ENCODE measurements at places on chromosomes 2 and 18.

DNA sequence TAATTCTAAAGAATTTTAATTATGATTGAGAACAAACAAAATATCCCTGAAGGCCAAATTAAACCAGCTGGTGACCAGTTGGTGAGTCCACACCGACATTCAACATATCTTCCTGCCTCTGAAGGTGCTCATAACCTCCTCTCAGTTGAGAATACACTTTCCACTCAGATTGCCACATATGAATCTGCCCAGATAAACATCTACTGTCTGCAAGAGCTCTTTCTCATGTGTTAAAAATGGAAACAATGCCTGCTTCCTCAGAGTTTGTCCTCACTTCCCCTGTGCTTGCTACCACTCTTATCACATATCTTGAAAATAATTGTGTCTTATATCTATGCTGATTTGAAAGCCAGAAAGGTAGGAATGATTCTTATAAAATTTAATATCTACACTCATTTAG is 177.7 kb upstream of the GULP1 start:
- DNase-seq: peak; percentile 40

- no peak for DNase-seq
Measured at GRCh38 chr2:241072553-241073165, 29.4 kb downstream of the MTERF4 start.

DNA sequence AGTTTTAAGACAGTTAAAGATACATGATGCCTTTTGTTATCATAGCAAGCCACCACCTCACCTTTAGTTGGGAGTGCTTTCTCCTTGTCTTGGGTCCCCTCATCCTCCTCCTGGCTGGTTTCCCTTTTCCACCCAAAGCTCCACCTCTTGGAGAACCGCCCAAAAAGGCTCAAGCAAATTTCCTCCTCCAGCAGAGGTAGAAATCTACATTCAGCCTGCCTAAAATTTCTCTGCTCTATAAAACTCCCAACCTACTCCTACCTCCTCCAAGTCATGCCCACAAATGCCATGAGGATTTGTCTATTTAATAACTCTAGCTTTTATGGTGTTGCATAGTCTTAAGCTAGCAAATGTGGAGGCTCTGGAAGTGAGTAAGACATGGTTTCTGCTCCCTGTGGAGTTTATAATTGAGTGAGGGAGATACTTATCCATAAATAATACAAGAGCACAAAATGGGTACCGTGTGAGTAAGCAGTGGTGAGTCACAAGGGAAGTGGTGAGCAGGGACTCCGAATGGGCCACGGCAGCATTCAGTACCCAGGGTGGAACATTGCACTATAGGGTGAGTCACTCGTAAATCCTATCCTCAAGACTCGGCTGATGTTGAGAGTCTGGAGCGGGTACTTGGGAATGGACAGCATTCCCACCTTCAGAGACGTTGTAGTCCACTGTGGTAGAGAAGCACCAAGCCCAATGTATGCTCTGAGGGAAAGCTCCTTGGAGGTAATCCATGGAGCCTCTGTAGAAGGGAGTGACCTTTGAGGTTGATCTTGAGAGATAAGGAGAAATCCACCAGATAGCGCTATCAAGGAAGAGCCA is 146.3 kb downstream of the RTN4 start:
- peak; percentile 66 for DNase-seq

- DNase-seq: no peak
Measured at GRCh38 chr2:129716781-129717559, 262.5 kb upstream of the RAB6C start.

DNA sequence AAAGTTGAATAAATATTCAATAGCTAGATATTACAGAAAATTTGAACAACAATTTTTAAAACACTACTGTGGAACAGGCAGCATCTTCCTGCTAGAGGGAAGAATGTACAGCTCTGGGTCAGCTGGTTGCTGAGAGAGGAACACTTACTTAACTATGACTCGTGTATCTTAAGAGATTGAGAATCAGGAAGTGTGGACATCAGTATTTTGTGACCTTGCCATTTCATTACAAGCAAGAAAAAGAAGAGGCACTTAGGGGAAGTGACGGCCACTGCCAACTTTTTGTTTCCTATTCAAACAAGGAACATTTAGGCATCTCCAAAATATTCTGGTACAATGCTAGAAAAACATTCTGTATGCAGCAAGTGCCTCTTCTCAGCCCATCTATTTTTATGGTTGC is 45.9 kb downstream of the ITPRID2 start:
- peak; percentile 72 for DNase-seq

DNA sequence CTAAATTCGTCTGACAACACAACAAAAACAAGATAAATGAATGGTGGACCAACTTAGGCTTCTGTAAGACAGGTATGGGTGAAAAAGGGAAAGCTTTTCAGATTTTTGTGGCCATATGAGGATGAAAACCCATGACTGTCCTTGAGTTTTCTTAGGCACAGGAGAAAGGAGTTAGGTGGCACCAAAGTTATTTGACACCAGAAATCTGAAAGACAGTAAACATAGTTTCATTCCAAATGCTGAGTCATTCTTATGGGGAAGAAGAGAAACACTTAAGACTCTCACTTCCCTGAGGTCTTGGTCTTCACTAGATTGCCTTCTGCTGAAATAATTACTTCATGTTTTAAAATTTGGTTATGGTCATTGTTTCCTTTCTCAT is 5.2 kb upstream of the GPD2 start:
- peak; percentile 89 for DNase-seq

DNA sequence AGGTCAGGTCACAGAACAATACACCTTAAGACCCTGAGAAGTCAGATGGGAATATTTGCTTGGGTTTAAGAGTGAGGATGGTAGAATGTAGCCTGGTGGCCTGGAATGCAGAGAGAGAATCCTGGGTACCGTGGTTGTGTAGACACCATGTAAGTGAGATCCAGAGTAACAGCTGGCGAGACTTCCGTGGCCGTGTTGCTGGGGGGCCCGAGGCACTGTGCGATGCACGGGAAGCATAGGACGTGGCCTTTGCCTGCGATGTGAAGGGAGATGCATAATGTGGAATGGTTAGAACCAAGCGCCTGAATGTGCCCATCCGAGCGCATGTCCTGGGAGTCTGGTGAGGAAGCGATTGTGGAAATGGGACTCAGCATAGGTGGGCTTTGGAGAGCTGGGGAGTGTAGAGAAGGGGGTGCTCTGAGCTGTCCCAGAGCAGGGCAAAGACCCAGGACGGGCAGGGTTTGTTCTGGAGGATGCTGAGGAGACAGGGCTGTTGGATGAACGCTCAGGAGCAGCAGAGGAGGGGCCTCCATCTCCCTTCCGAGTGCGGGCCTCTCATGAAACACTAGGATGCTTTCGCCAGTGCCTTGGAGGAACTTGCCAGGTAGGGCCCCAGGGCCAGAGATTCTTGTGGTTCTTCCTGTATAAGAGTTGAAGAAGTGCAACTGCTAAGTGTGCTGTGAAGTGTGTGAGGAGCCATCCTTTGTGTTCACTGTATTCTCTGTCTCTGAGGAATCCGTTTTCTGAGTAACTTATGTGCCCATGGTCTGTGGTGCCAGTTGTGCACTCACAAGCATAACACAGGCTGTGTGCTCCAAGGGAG is 7.1 kb downstream of the RNF144A start:
- no peak for DNase-seq

- DNase-seq: no peak
Measured at GRCh38 chr2:46171996-46172546, 125.1 kb upstream of the EPAS1 start.

GRCh38 chr2:19617257-19617848 is 258.9 kb upstream of the OSR1 start:
- no peak for DNase-seq

- peak; percentile 91 for DNase-seq
Measured at GRCh38 chr2:240566203-240567136, 1.8 kb upstream of the RNPEPL1 start.

- no peak for DNase-seq
Measured at GRCh38 chr2:203849010-203849409, 18.6 kb upstream of the CTLA4 start.

DNA sequence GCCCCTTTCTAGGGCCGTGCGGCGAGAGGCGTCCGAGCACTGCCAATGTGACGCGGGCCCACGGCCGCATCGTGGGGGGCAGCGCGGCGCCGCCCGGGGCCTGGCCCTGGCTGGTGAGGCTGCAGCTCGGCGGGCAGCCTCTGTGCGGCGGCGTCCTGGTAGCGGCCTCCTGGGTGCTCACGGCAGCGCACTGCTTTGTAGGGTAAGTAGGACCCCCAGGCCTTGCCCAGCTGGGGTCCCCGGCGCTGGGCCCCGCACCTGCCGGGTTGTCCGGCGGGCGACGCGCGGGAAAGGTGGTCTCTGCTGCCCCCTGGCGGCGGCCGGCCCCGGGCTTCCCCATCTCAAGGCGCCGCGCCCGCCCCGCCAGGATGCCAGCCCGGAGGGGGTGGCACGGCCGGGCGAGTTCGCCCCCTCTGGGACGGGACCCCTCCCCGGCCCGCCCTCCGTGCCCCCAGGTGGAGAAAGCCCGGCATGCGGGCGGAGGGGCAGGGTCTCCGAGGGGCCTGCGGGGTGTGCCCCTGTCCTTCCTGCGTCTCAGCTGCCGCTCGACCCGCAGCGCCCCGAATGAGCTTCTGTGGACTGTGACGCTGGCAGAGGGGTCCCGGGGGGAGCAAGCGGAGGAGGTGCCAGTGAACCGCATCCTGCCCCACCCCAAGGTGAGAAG is 1.9 kb downstream of the PRSS56 start:
- peak; percentile 41 for DNase-seq

GRCh38 chr18:59848002-59848401 is 51.8 kb upstream of the PMAIP1 start:
- DNase-seq: no peak

DNA sequence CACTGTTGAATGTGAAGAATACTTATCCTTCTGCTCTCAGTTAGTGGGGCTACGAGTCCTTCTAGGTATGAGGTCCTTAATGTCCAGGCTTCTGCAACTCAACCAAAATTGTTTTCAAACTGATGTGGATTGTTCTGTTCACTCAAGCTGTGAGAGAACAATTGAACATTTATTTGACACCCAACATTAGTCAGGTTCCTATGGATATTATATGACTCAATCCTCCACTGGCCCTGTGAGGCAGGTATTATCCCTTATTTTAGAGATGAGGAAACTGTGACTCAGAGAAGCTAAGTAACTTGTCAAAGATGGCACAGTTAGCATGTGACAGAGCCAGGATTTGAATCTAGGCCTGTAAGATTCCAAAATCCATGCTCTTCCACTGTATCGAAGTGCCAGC is 1.2 kb upstream of the LYG2 start:
- no peak for DNase-seq

GRCh38 chr2:31660165-31660564 is 79.4 kb upstream of the SRD5A2 start:
- no peak for DNase-seq

- no peak for DNase-seq
Measured at GRCh38 chr2:29223851-29224692, 108.9 kb downstream of the CLIP4 start.

- no peak for DNase-seq
Measured at GRCh38 chr2:40477361-40477760, 25.5 kb upstream of the SLC8A1 start.

DNA sequence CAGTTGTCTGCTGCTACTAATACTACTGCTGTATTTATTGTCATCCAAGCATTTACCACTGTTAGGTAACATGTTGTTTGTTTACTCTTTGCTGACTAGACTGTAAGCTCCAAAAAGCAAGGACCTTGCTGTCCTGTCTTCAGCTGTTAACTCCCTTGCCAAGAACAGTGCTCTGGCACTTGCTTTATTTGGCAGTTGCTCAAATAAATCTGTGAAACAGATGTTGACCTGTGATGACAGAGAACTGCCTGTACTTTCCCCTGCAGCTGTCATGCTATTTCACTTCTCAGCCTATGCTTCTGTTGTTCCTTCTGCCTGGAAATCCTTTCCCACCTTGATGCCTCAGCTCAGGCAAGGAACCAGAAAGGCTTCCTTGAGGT is 181.2 kb downstream of the ATAD2B start:
- no peak for DNase-seq

- DNase-seq: peak; percentile 68
Measured at GRCh38 chr18:59056706-59057492, 82.8 kb upstream of the SEC11C start.

DNA sequence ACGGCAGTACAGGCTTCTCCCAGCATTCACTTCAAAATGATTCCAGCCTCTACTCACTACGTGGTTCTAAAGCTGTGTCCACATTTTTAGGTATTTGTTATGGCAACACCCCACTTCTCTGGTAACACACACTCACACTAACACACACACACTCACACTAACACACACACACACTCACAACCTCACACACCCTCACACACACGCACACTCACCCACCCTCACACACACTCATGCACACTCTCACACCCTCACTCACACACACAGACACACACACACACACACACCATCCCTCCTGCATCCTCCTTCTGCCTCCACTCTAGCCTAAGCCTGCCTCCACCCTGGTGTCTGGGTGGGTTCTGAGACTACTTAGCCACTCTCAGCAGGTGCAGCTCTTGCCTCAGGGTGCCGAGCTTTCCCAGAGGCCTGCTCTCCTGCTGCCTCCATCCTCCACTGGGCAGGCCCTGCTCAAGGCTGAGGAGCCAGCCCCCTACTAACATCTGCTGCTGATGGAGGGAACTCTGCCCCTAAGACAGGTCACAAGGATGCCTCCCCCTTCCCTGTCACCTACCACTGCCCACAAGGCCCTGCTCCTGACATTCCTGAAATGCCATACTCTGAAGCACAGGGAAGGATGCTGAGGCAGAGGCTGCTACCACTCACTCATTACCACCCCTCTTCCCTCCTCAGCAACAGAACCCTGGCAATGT is 63.9 kb downstream of the NCAPH start:
- DNase-seq: no peak

GRCh38 chr2:130825231-130825965 is 11.3 kb upstream of the ARHGEF4 start:
- DNase-seq: no peak

DNA sequence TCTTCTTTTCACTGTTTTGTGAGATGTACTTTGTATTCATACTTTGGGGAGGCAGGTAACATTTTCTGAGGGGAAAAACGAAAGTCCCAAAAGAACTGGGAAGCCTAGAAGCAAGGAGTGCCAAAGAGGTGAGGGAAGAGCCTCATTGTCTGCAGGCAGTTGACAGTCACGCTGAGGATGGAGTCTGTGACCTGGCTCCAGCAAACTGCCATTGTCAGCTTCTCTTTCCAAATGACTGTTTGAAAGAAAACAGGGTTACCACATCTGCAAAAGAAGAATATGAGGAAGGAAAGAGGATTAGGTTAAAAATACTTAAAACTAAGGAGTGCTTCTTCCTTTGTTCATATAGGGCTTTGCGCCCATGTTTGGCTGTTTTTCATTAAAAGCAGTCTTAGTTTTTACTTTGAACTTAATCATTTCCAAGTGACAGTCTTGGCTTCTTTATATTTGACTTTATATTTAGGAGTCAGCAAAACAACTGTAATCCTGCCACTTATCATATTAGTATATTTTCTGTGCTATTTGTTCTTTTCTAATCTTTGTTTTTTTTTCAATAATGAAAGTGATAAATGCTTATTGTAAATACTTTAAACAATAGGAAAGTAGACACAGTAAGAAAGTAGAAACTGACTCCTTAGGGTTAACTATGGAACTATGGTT is 35.0 kb downstream of the CERS6 start:
- peak; percentile 66 for DNase-seq

Data from OCI-M1 (cell line).